ENCODE measurements at places on chromosomes 6 and 20.

GRCh38 chr20:10536531-10536930 lies 101.4 kb downstream of the SLX4IP start:
- DNase-seq, result no peak

- DNase-seq, result no peak
These were observed 247.8 kb downstream of the FNDC1 start for GRCh38 chr6:159416891-159417560.

GRCh38 chr6:34573567-34574183 lies 17.5 kb upstream of the SPDEF start:
- DNase-seq, result no peak

DNA sequence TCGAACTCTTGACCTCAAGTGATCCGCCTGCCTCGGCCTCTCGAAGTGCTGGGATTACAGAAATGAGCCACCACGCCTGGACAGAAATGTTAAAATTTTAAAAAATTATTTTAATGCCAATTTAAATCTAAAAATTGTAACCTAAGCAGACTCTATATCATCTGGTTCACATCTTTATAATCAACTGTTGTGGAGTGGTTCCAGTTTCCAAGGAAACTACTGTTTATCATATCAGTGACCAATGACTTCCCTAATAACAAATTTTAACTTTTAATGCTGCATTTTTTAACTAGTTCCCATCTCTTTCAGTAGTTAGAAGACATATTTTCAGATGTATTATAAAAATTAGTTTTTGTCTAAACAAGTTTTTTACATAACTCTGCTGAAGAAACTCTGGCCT lies 5.2 kb upstream of the BTN3A2 start:
- no peak for DNase-seq

- DNase-seq, result no peak
These were observed 105.3 kb upstream of the SUPT3H start for GRCh38 chr6:45483021-45483420.

GRCh38 chr6:78844899-78845298 lies 22.5 kb upstream of the IRAK1BP1 start:
- no peak for DNase-seq

- no peak for DNase-seq
These were observed 72.2 kb downstream of the HAO1 start for GRCh38 chr20:7868108-7868507.

- no peak for DNase-seq
These were observed 38.3 kb downstream of the COX4I2 start for GRCh38 chr20:31675828-31676608.

DNA sequence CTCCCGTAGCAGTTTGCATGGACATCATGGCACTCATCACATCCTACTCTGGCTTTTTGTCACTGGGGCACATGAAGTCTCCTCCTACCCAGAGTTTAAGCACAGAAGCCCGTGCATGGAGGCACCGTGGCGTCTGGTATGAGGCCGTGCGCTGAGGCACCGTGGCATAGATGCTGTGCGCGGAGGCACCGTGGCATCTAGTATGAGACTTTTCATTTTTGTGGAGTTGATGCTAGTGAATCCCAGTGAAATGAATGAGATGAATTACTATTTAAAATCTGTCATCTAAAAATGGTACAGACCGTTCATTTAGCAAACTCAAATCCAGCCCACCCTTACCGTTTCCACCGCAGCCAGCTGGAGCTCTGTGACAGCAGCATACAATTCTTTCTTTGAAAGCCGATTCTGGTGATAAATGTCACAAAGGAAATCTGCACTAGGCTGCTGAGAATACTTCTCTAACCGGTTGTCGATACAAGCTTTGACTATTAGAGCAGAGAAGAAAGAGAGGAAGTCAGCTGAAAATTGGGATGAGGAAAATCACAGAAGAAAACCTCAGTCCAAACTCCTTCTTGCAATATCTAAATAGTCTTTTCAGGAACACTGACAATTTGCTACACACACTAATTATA lies 11.3 kb downstream of the CYP24A1 start:
- DNase-seq, result no peak

DNA sequence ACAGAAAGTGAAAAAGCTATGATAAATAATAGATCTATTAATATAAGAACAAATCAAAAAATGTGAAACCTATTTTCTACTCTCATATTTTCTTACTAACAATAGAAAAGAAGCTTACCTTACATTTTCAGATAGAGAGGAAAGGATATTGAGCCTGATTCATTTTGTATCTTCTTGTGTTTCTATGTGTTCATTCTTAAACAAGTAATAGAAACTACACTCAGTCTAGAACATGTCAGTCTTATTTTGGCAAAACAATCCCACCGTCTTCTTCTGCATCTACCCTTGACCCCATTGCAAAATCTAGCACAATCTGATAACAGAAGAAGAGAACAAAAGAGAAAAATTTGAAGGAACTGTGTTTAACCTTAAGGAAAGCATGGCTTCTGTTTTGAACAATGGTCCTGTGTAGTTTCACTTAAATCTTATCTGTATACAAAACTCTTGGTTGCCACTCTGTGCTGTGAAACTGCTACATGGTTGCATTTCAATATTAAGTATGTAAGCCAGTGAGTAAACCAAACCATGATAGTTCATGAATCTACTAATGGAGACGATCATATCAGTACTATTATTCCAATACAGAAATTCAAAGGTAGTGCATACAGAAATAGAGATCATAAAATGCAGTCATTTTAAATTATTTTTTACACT lies 69.5 kb upstream of the LGSN start:
- no peak for DNase-seq

- DNase-seq, result no peak
These were observed 136.5 kb downstream of the AGPAT4 start for GRCh38 chr6:161137320-161137719.

DNA sequence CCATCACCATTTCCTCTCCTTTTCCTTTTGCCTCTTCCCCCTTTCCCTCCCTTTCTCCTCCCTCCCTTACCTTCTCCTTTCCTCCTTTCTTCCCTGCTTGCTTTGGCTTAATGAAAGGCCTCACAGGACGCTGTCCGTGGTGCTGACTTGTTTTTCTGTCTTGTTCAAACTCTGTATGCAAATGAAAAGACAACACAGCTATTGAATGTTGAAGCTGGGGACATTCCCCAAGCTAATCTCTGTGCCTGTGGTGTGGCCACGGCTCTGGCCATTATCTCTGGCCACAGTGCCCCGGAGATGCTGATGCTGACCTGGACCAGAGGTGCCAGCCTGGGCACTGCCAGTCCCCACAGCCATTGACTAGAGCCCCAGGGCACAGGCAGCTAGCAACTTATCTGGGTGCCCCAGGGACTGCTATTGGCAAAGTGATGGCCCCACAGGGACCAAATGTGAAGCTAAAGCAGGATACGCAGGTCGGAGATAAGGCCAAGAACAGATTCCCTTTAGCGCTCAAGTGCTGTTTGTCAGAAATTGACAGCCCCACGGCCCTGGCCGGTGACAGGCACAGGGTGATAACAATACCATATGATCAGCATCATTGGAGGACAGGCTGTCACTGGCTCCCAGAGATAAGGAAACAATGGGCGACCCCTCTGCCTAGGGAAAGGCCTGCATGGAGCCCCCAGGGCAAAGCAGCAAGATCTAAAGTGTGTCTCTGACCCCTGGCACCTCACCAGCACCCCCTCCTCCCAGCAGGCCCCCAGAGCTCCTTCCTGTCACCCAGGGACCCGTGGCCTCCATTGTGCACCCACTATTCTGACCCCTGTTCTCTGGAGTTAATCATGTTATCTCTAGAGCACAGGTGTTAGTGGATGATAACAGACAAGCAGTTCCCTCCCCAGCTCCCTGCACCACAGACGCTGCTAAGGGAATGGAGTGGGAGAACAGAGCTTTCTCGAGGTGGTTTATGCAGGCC lies 31.6 kb upstream of the SLC32A1 start:
- DNase-seq, result no peak

GRCh38 chr6:125749173-125749864 lies at the start of gene HEY2:
Gene HEY2 (plus strand): TSS chr6:125749632. CDS start chr6:125749777, 145 bp downstream.
- DNase-seq, result peak; percentile 95

GRCh38 chr6:91173651-91174050 lies 586.8 kb upstream of the MAP3K7 start:
- DNase-seq, result no peak

DNA sequence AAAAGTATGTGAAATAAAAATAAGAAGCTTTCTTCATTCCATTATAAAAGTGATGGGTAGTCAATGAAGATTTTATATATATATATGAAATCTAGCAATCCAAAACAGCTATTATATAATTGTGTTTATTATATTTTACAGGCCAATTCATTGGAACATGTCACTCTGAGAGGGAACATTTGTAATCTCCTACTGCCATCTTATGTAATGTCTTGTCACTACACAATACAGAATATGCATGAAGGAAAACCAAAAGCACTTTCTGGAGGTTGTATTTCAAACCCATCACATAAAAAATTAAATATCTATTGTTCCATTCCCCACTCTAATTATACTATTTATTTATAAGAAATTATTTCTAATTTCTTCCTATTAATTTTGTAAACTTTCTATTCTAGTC lies 31.5 kb upstream of the IRAK1BP1 start:
- DNase-seq, result no peak

GRCh38 chr6:92521553-92521952 lies 897.8 kb downstream of the EPHA7 start:
- no peak for DNase-seq

- no peak for DNase-seq
These were observed 86.7 kb upstream of the EMILIN3 start for GRCh38 chr20:41453010-41453950.

DNA sequence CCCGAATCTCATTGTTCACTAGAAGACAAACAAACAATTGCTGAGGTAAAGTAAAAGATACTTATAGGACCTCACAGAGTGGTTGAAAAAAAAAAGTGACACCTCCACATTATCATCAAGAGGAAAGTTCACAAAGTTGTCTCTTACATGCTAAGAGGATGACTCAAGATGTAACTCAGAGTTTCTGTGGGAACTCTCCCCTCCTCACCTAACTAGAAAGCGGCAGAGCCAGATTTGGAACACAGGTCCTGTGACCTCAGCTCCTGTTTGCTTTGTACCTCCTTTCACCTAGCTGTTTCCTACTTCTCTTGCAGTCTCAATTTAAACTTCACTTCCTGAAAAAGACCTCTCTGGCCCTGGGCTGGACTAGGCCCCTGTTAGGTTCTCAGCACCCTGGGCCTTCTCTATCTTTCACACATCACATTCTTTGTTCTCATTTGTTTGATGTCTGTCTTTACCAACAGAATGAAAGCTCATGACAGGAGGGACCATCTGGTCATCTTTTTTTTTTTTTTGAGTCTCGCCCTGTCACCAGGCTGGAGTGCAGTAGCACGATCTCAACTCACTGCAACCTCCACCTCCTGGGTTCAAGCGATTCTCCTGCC lies 60.8 kb downstream of the CD24 start:
- DNase-seq, result no peak

DNA sequence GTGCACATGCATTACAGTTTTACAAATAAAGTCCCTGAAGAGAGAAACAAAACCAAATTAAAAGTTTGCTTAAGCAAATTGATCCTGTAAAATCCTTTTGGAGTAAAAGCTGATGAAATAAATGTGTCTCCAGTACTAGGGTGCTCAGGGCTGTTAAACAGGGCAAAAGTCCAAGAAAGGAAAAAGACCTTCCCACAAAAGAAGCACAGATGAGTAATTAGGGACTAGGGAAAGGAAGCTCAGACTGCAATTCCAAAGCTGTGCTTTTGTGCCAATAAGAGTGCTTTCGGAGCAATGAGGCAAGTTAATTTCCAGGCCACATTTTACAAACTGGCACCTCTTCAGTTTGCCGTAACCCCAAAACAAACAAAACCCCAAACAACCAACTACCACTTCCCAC lies 10.4 kb upstream of the RNF182 start:
- DNase-seq, result no peak

- no peak for DNase-seq
These were observed 93.0 kb upstream of the HDAC2 start for GRCh38 chr6:114063956-114064355.

- no peak for DNase-seq
These were observed 174.9 kb upstream of the PRND start for GRCh38 chr20:4546786-4547185.

- DNase-seq, result no peak
These were observed 59.5 kb downstream of the RAMACL start for GRCh38 chr6:166526937-166527336.

GRCh38 chr6:89487864-89488263 lies 54.9 kb downstream of the ANKRD6 start:
- no peak for DNase-seq

- DNase-seq, result no peak
These were observed 40.6 kb downstream of the TRIM38 start for GRCh38 chr6:26003102-26003694.

DNA sequence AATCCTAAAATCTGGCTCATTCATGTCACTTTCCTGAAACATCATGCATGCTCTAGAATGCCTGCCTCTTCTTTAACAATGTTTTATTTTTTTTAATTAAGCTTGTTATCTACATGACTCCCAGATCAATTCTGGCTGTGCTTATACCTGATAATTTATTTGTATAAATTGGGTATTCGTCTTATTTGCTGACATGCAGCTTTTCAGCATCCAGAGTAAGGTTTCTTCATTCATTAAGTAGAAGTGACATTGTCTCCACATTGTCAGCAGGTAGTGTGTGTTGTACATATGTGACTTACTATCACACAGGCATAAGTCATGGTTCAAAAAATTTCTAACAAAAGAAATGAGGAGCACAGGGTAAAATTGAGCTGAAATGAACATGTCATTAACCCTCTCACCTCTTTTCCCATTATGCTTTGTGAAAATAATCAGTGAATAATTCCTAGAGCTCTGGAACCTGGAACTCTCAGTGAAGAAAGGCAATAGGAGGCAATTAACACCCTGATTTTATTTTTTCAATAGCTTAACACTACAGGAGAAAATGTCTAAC lies 157.4 kb downstream of the OPRM1 start:
- no peak for DNase-seq

DNA sequence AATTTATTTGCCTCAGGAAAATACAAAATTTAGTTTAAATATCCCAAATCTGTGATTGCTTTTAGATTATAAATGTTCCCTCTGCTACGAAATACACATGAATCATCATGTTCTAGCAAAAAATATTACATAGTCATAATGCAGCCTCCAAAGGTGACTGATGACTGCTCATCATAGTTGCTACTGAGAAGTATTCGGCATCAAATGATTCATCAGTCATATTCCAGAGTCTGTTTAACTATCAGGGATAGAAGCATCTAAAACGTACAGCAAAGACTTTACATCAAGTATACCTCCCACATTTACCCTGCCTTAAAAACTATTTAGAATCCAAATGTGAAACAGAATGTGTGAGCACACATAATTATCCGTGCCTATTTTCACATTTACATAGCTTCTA lies 626.0 kb downstream of the CDH26 start:
- DNase-seq, result no peak

DNA sequence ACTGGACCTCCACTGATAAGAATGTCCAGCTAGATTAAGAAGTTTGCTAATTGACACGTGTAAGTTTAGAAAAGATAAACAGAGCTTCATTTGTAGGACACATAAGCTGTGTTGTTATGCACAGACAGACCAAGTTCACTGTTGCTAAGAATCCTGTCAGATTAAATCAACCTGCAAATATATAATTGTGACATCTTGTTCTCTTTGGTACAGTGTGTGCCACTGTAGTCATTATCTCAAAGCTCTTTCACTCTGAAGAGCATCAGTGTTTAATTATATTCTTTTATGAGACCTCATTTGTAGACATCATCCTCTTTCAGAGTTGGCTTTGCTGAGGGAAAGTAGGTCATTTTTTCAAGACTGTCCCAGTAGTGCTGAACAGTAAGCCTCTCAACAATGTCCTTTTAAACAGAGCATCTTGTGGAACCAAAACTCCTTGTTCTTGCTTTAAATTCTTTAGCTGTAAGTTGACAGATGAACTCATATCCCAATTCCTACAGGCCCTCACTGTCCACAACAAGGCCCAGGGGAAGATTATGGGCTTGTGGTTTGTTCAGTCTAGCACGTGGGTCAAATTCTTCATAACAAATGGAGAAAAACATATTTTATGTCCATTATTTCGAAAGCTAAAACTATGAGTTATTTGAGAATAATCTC lies 252.4 kb downstream of the HDGFL1 start:
- no peak for DNase-seq

All from GM18507 (cell line).